ENCODE measurements at places on chromosomes 5 and 9.

- no peak for DNase-seq
These were observed 631 bp downstream of the CFAP77 start for GRCh38 chr9:132410642-132411041.

GRCh38 chr9:103949096-103949495 is 145.0 kb upstream of the SMC2 start:
- no peak for DNase-seq

DNA sequence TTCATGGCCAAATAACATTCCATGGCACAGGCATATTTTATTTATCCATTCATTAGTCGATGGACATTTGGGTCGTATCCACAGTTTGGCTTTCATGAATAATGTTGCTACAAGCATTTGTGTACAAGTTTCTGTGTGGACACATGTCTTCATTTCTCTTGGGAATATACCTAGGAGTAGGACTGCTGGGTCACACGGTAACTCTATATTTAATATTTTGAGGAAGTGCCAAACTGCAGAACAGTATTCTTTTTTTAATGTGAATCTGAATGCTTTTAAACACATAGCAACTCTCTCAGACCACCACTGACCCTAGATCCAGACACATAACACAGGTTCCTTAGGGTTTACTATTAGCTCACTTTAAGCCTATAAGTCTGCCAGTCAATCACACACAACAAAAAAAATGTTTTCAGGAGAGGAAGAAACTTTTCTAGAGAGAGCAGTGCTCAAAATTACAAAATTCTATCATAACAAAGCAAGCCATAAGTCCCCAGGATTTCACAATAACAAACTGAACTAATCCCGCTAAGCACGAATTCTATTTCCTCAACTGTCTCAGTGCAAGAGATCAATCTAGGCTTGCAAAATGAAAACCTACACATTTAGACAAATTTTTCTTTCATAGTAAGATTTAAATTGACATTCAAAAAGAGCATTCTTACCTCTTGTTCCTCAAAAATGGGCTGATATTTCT is 41.8 kb upstream of the GABBR2 start:
- DNase-seq, result no peak

DNA sequence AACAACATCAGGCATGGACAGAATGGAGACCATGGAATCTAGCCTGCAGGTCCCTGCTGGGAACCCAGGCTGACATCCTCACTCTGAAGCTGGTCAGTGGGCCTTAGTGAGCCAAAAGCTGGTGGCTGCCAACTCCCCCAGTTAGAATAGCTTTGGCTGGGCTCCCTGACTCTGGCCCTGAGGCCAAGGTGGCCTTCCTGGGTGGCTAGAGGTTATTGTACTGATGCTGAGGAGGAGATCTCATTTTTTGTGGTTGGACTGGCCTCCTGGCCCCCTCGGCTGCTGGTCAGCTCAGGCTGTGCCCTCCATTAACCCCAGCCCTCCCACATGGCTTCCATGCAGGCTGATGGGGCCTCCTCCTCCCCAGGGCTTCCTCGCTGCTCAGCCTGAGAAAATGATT is 101.2 kb upstream of the PANK3 start:
- no peak for DNase-seq

DNA sequence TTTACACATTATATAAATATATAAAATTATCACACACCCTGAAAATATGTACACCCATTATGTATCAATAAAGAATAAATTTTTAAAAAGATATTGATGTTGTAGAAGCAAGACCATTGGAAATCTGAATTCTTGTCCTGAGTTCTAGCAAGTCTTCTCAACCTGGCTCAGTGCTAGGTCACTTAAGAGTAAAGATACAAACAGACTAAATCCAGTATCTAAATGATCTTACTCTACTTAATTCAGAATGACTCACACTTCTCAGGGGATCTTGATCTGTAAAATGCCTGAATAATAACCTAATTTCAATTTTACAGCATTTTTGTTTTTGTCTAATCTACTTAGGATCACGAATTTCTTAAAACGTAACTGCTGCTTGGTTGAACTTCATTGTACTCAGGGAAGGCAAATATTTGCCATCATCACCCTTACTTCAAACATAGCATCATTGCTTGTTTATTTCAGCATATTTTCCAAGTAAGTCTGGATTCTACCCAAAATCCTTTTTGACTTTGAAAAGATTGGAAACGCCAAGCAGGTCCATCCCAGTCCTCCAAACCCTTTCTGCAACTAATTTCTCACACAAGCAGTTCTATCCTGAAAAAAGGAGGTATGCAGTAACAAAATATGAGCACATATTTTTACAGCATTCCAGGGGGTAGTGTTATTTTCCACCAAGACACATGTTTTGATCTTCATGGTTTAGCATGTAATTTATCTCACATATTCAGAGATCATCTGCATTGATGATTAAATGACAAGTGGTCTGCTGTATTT is 582.6 kb downstream of the PSAT1 start:
- DNase-seq, result no peak

DNA sequence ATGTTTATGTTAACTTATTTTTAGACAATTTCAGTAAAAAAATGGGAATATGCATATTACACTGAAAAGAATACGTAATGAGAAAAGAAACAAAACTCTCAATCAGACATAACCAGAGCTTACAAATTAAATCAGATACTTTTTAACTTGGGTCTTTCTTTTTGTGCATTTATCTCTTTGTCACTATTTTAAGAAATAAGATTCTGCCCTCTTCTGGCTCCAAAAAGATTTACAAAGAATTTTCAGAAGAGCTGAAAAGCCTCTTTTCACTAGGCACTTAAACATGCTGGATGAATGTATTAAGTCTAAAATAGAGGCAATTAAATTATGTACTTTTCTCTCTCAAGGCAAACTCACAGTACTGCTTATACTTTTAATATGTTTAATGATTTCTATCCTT is 55.5 kb downstream of the CEP120 start:
- DNase-seq, result peak; percentile 29

DNA sequence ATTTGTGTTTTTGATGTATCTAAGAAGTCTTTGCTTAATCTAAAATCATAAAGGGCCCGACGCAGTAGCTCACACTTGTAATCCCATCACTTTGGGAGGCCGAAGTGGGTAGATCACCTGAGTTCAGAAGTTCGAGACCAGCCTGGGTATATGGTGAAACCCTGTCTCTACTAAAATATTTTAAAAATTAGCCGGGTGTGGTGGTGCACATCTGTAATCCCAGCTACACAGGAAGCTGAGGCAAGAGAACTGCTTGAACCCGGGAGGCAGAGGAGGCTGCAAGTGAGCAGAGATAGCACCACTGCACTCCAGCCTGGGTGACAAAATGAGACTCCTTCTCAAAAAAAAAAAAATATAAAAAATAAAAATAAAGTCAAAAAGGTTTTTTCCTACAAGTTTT is 9.6 kb downstream of the IL6ST start:
- no peak for DNase-seq

DNA sequence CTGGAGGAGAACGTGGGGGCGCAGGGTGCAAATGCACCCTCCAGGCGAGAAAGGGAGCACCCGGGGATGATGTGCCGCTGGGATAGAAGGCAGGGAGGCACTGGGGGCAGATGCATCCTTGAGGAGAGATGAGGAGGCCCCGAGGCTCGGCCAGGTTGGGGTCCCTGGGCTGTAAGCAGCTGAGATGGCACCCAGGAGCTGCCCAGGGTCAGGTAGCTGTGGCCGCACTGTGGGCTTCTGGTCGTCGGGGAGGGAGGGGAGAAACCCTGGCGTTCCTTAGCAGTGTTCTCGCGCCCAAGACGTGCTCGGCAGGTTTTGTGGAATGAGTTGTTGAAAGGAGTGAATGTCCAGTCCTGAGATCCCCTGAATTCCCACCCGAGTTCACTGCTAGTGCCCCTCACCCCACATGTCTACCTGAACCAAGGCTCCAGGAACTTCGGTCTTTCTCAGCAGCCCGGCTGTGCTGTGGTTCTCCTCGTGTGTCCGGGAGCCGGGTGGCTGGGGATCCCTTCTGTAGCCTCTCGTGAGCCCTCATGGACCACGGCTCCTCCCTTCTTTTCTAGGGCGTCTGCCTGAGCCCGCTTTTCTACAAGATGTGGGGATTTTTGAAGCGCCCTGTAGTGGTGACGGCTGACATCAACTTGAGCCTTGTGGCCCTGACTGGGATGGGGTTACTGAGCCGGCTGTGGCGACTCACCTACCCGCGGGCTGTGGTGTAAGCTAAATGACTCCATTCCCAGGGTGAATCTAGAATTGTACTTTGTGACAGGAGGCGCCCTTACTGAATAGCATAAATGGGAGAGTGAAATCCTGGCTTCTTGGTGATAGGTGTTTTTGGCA is 1.1 kb downstream of the POMT1 start:
- peak; percentile 62 for DNase-seq

GRCh38 chr9:92170848-92171247 is 55.6 kb upstream of the SPTLC1 start:
- no peak for DNase-seq

GRCh38 chr9:35639631-35640030 is 11.1 kb downstream of the SIT1 start:
- no peak for DNase-seq

GRCh38 chr5:135063511-135064234 is 29.6 kb upstream of the PITX1 start:
- no peak for DNase-seq

- no peak for DNase-seq
These were observed 115.6 kb downstream of the WDR70 start for GRCh38 chr5:37494756-37495155.

- no peak for DNase-seq
These were observed at the start of gene PANK3 for GRCh38 chr5:168578538-168579487. TSS of gene PANK3 (minus strand) at chr5:168579368. CDS start at chr5:168579283, 85 bp downstream.

DNA sequence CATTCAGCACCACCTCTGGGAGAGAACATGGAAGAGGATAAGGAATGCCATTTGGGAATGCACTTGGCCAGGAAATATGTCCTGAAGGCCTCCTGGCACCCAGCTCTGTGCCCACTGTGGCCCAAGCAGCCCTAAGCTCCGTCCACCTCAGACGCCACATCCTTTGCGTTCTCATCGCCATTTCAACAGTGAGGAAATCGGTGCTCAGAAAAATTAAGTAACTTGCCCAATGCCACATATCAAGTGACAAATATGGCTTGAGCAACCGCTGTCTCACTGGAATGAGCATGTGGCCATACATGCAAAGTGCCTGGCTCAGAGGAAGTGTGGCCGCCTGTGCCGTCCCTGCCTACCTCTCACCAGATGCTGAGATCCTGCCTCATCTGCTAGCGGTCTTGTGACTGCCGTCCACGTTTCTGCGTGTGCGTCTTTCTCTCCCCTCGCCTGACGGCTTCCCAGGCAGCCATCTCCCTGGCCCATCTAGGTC is 984 bp upstream of the DOK3 start:
- DNase-seq, result no peak

DNA sequence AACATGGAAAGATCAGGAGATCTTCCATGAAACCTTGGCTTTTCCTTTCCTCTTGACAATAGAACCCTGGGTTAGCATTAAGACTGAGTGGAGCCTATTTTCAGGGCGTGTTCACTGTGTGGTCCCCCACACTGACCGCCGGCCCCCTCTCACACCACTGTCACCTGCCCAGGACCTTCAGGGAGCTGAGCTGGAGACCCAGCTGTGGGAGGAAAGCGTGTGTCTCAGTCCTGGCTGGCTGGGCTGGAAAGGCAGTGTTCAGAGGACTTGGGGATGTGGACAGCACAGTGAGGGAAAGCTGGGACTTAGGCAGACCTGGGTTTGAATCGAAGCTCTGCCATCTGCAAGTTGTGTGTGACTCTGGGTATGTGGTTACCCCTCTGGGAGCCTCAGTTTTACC is 268.1 kb downstream of the NSG2 start:
- DNase-seq, result no peak

DNA sequence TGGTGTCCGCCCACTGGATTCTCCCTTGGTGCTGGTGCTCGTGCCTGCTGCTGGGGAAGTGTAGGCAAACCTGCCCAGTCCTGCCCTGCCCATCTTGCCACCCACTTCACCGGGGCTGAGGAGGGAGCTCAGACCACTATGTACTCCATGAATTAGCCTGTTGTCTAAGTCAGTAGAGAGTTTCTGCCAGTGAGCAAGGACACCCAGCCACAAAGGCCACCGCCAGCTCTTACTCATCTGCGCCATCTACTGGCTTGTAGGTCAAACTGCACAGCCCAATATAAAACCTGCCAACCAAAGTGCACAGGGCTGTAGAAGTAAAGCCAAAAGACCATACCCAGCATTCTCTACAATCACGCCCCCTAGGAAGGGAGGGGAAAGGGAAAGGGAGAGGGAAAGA is 102.3 kb downstream of the GLIS3 start:
- no peak for DNase-seq

GRCh38 chr9:85062385-85063022 is 393.0 kb downstream of the NTRK2 start:
- no peak for DNase-seq

DNA sequence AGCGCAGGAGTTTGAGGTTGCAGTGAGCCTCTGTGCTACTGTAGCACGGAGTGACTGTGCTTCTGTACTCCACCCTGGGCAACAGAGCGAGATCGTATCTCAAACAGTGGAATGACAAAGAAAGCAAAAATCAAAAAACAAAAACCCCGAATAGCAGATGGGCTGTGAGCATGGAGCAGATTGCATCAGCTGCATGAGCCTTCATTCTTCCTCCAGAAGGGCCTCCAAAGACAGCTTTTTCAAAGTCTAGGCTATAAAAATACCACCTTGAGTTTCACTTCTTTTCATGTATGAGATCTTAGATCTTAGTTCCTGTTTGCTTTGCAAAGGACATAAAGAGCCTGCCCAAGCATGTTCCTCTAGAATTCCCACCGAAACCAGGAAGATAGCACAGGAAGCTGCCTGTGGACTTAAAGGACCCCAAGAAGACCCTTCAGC is 15.0 kb upstream of the HSPB3 start:
- DNase-seq, result no peak

DNA sequence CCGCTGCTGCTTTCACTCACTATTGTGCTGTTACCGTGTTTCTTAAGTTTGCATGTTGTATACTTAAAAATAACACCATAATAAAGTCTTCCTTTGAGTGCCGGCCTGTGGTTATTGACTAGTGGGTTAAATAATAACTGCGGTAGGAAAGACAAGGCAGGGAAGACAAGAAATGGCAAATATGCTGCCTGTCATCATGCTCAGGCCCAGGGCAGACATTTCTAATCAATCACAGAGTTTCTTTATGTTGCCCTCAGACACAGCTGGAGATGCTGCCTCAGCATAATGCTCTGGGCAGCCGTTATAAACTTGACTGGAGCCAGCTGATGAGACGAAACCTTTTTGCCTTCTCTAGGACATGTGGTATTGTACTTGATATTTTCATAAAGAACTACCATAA is 215.0 kb downstream of the GAPVD1 start:
- DNase-seq, result no peak

DNA sequence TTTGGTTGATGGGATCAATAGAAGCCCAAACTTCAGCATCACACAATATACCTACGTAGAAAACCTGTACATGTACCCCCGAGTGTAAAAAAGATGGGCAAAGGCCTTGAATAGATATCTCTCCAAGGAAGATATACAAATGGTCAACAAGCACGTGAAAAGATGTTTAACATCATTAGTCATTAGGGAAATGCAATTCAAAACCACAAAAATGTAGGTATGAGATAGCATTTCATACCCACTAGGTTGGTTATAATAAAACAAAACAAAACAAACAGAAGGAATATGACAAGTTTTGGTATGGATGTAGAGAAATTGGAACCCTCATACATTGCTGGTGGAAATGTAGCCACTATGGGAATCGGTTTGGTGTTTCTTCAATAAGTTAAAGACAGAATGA is 33.1 kb upstream of the PPARGC1B start:
- peak; percentile 10 for DNase-seq

- DNase-seq, result no peak
These were observed 39.0 kb downstream of the TMEM232 start for GRCh38 chr5:110687485-110687884.

Measured in mesenchymal stem cell (in vitro differentiated cells and primary cell).